ENCODE measurements at places on chromosomes 7 and 10. TPM values are rescaled to one million over a fixed set of nuclear protein-coding genes. Genes with fewer than 3 reads are reported as not detected.

GRCh38 chr10:53239873-53240272, 467.3 kb upstream of the MBL2 start:
- no peaks in the 10 kb centered on the region for H3K27me3 ChIP-seq
- H3K27ac ChIP-seq, result no peak overlapping the region
- no peak for DNase-seq
- no peaks in the 10 kb centered on the region for H3K36me3 ChIP-seq
- H3K4me3 ChIP-seq, result no peak overlapping the region

DNA sequence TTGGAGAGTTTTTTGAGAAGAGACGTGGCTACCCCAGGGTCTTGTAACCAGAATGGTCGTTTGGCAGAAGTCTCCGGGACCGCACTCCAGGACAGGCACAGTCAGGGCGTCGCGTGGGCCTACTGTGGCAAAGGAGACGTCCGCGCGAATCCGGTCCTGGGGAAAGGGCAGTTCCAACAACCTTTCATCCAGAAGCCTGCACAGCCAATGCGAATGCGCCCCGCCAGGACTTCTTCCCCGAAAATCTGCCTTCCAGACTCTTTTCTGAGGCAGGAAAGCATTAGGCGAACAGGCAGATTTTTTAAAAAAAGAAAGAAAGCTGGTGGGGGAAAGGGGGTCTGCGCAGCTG, 2.0 kb downstream of the HPSE2 start:
- peaks cover 83% of the 10 kb centered on the region for H3K27me3 ChIP-seq
- H3K27ac ChIP-seq, result no peak overlapping the region
- DNase-seq, result no peak
- H3K4me1 ChIP-seq, result peaks cover 11% of the 10 kb centered on the region
- H3K4me3 ChIP-seq, result peak overlapping the region; percentile 71

DNA sequence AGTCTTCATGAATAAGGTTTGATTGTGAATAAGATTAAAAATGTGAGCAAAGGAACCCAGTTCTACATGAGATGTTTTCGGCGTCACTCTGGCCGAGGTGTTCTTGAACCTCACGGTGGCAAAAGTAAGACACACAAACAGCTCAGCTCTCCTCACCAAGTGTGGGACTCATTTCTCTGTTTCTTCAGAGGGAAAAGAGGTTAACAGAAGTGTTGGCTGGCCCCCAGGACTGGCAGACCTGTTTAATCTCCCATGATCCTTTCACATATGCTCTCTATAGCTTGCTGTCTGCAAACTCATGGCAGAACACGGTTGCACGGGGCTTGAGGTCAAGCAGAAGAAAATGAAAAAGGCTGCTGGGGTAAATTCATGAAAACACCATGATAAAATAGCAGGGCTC, 394.4 kb downstream of the CALN1 start:
- no peak overlapping the region for H3K4me3 ChIP-seq
- H3K4me1 ChIP-seq, result no peaks in the 10 kb centered on the region
- no peak for DNase-seq

DNA sequence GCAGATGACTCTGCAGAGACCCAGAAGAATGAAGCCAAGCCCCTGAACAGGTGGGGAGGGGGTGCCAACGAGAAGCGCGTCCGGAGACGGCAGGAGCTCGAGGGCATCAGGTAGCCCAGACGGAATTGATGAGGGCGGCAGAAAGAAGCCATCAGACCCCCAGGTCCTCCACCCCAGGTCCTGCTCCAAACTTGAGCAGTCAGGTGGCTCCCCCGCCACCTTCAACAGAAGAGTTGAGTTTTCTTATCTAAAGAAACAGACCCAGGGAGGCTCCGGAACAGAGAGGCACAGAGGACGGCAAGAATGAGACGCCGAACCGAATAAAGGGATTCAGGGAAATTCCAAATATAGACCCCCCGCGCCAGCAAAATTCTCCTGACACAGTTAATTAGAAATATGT, 22.2 kb downstream of the RGS10 start:
- peaks cover 76% of the 10 kb centered on the region for H3K36me3 ChIP-seq
- H3K27ac ChIP-seq, result no peak overlapping the region
- no peak for DNase-seq
- no peaks in the 10 kb centered on the region for H3K27me3 ChIP-seq
- no peak overlapping the region for H3K4me3 ChIP-seq

GRCh38 chr10:73814896-73815718, 3.7 kb upstream of the NDST2 start:
- H3K4me1 ChIP-seq, result peaks cover 4% of the 10 kb centered on the region
- H3K4me3 ChIP-seq, result no peak overlapping the region
- peaks cover 20% of the 10 kb centered on the region for H3K36me3 ChIP-seq
- no peaks in the 10 kb centered on the region for H3K27me3 ChIP-seq
- no peak for DNase-seq

DNA sequence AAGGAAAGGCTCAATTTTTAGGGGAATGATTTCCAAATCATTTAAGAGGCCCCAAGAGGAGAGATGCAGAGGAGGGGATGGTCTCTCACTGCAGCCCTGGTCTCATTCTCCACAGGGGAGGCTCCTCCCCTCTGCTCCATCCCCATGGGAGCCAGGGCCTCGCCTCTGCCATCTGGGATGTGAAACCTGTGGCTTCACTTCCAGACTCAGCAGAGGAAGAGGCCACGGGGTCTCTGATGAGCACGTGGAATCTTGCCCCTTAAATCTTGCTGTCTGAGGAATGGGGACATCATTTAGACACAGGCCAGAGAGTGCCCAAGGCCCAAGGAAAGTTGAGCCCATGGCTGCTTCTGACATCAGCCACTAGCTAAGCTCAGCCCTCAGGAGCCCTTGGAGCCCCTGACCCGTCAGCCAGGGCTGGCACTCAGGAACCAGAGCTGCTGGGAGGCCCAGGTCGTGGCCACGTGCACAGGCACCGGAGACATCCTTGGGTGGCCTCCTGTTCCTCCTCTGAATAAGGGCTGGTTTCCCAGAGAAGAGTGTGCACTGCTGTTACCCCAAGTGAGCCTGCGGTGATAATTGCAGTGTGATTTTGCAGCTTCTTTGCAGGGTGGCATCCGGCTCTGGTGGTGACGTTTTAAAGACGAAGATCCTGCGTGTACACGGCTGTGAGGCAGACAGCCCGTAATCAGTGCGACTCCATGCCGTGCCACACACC, 50.5 kb downstream of the VIPR2 start:
- DNase-seq, result no peak
- no peak overlapping the region for H3K27ac ChIP-seq
- no peak overlapping the region for H3K4me3 ChIP-seq
- H3K4me1 ChIP-seq, result no peaks in the 10 kb centered on the region
- H3K27me3 ChIP-seq, result no peaks in the 10 kb centered on the region

GRCh38 chr7:47873762-47874161, 74.5 kb downstream of the PKD1L1 start:
- DNase-seq, result no peak
- H3K27ac ChIP-seq, result no peak overlapping the region
- peaks cover 7% of the 10 kb centered on the region for H3K4me1 ChIP-seq
- no peak overlapping the region for H3K4me3 ChIP-seq
- no peaks in the 10 kb centered on the region for H3K36me3 ChIP-seq

- H3K4me3 ChIP-seq, result peak overlapping the region; percentile 58
- peaks cover 3% of the 10 kb centered on the region for H3K4me1 ChIP-seq
- H3K27me3 ChIP-seq, result peaks cover 49% of the 10 kb centered on the region
- no peak overlapping the region for H3K27ac ChIP-seq
These were observed 1.1 kb downstream of the CCDC3 start for GRCh38 chr10:13000431-13000830.

DNA sequence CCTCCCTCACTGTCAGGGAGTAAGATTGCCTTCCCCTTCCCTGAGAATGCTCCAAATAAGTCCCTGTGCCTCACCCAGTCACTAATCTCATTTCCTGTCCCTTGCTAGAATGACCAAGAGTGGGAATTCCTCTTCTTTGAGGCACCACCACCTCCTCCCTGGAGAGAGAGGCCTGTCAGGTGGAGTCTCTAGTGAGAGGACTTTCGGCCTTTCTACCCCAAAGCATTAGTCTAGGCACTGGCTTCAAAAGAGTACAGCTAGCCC, 145.0 kb downstream of the PTPN20 start:
- H3K36me3 ChIP-seq, result no peaks in the 10 kb centered on the region
- H3K4me3 ChIP-seq, result no peak overlapping the region
- peaks cover 3% of the 10 kb centered on the region for H3K4me1 ChIP-seq
- no peaks in the 10 kb centered on the region for H3K27me3 ChIP-seq

GRCh38 chr7:24756545-24757352, 515 bp downstream of the GSDME start:
- peaks cover 38% of the 10 kb centered on the region for H3K27me3 ChIP-seq
- H3K36me3 ChIP-seq, result peaks cover 2% of the 10 kb centered on the region
- peak overlapping the region; percentile 84 for H3K27ac ChIP-seq
- DNase-seq, result peak; percentile 78

GRCh38 chr7:90710466-90710850, 114.3 kb downstream of the CDK14 start:
- no peak overlapping the region for H3K27ac ChIP-seq
- H3K4me3 ChIP-seq, result no peak overlapping the region
- peaks cover 2% of the 10 kb centered on the region for H3K27me3 ChIP-seq
- no peaks in the 10 kb centered on the region for H3K4me1 ChIP-seq

- peak; percentile 81 for DNase-seq
- H3K27me3 ChIP-seq, result no peaks in the 10 kb centered on the region
- no peak overlapping the region for H3K27ac ChIP-seq
- no peaks in the 10 kb centered on the region for H3K36me3 ChIP-seq
- no peak overlapping the region for H3K4me3 ChIP-seq
- no peaks in the 10 kb centered on the region for H3K4me1 ChIP-seq
These were observed 98.2 kb upstream of the DKK1 start for GRCh38 chr10:52215745-52216361.

DNA sequence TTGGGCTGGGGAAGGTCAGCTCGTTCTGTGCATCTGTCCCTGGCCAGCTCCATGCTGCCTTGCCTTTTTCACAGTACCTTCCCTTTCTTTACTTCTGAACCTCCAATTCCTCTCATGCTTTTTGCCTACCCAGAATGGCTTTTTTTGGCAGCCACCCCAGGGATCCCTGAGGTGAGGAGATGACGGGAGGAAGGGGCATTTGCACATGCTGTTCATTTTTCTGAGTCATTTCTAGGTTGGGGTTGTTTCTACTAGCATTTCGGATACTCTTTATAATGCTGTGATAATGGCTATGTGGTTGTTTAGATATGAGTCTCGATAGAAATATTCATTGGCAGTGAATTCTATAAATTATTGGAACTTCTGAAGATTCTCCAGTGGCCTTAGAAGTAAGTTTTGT, 415.1 kb upstream of the FZD8 start:
- no peak overlapping the region for H3K4me3 ChIP-seq
- no peaks in the 10 kb centered on the region for H3K27me3 ChIP-seq
- no peaks in the 10 kb centered on the region for H3K4me1 ChIP-seq
- H3K27ac ChIP-seq, result no peak overlapping the region

- DNase-seq, result peak; percentile 64
- H3K27ac ChIP-seq, result peak overlapping the region; percentile 92
- H3K36me3 ChIP-seq, result no peaks in the 10 kb centered on the region
- H3K4me1 ChIP-seq, result peaks cover 27% of the 10 kb centered on the region
These were observed 173.6 kb upstream of the AKR1E2 start for GRCh38 chr10:4652111-4653010.

- H3K4me3 ChIP-seq, result no peak overlapping the region
- H3K36me3 ChIP-seq, result peaks cover 2% of the 10 kb centered on the region
- H3K4me1 ChIP-seq, result peaks cover 4% of the 10 kb centered on the region
These were observed 13.9 kb downstream of the LMTK2 start for GRCh38 chr7:98120559-98120958.

- H3K36me3 ChIP-seq, result no peaks in the 10 kb centered on the region
- H3K4me1 ChIP-seq, result no peaks in the 10 kb centered on the region
- no peak overlapping the region for H3K4me3 ChIP-seq
- H3K27ac ChIP-seq, result no peak overlapping the region
- H3K27me3 ChIP-seq, result peaks cover 21% of the 10 kb centered on the region
These were observed 12.7 kb downstream of the GSTO2 start for GRCh38 chr10:104281694-104282093.

DNA sequence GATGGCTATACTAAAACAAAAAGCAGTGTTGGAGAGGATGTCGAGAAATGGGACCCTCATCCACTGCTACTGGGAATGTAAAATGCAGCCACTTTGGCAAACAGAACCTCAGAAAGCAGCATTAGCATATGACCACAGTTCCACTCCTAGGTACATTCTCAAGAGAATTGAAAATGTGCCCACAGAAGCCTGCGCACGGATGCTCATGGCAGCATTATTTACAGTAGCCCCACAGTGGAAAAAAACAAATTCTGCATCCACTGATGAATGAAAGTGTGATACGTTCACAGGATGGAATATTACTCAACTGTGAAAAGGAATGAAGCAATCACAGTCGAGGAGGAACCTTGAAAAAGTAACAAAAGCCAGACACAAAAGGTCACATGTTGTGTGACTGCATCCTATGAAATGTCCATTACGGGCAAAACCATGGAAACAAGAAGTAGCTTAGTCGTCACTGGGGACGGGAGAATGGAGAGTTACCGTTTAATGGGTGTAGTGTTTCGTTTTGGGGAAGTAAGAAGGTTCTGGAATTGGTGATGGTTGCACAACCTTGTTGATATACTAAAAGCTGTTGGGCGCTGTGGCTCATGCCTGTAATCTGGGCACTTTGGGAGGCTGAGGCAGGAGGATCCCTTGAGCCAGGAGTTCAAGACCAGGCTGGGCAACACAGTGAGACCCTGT, 2.5 kb upstream of the UPK3B start:
- peak; percentile 45 for DNase-seq
- H3K36me3 ChIP-seq, result peaks cover 2% of the 10 kb centered on the region
- no peak overlapping the region for H3K4me3 ChIP-seq

- no peak for DNase-seq
- H3K27ac ChIP-seq, result no peak overlapping the region
- H3K36me3 ChIP-seq, result no peaks in the 10 kb centered on the region
These were observed 55.6 kb upstream of the MKLN1 start for GRCh38 chr7:131272086-131272485.

DNA sequence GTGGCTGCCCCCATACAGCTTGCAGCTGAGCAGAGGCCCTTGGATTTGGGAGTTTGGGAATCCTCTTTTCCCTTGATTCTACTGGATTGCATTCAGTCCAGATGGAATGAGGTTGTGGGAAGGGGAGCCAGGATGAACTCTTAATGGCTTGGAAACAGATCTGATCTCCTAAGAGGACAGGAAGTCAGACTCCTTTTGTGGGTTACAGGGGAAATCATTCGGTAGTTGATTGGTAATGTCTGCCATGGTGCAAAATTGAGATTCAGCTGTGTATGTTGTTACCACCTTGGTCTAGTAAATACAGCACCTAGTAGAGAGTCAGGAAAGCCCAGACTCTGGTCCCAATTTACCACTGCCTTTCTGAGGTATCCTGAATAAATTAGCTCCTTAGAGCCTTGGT, 144.2 kb upstream of the TNRC18 start:
- H3K27me3 ChIP-seq, result peaks cover 16% of the 10 kb centered on the region
- H3K36me3 ChIP-seq, result no peaks in the 10 kb centered on the region

Gene PDE1C
- not detected for total RNA-seq

Gene SAP25
- total RNA-seq, result 9.2 TPM

Gene LRRN3
- 56.5 TPM for total RNA-seq

Gene CYP2C8
- total RNA-seq, result not detected

Gene LBX1
- total RNA-seq, result not detected

Gene SLC26A5
- not detected for total RNA-seq

Gene FKBP6
- total RNA-seq, result not detected

Gene ANK3
- total RNA-seq, result 22.9 TPM

Gene NKX1-2
- total RNA-seq, result not detected

Measured in activated CD4-positive, alpha-beta T cell treated with anti-CD3 and anti-CD28 coated beads, Interleukin-2, amount 10 ng/mL, durations not matched to agents 24 days and 14 days (primary cell).